ENCODE measurements at places on chromosomes 2 and 18.

GRCh38 chr18:62425465-62426190, 97.2 kb upstream of the ZCCHC2 start:
- peak; percentile 58 for DNase-seq

GRCh38 chr2:1748176-1748740, 3.9 kb upstream of the PXDN start:
- no peak for DNase-seq

GRCh38 chr2:147460155-147460554, 384.7 kb upstream of the ACVR2A start:
- no peak for DNase-seq

DNA sequence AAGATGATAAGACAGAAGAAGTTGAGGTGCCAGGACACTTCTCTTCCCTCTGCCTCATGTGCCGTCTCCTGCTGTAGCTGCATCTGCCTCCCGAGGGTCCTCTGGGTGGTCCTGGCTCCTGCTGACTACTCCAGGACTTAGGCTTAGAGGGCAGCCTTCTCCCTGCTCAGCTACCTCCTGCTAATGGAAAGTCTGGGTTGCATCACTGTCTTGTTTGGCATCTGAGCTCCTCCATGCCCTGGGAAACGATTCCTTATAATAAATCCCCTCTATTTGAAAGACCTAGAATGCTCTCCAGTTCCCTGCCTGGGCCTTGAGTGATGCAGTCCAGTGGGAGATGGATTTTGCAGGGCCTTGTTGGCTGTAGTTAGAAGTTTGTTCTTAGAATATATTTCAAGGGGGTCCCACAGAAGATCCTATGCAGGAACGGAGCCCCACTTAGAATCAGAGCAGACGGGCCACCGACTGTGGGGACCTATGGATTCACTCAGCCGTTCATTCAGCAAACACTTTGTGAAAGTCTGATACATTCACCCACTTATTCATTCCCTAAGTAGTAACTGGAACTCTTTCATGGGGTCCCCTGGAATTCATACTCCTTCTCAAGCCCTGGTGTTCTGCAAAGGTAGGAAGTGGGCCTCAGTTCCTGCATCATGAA, 269.8 kb upstream of the HDAC4 start:
- DNase-seq = no peak

DNA sequence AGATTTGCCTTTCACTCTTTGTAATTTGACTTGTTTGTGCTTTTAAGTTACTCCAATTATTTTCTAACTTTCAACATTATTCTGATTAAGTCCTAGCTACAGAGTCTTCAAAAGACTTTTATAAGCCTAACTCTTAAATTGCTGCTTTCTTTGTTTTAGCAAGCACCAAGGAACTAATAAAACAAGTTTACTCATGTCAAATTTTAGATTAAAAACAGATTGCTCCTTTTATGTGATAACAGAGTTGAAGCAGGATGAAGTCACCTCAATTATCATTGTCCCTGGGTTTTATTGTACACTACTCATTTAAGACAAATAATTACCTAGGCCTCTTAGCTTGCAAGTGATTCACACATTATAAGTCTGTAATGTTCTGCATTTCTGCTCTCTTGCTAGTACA, 678.4 kb downstream of the ERBB4 start:
- no peak for DNase-seq

GRCh38 chr2:108968619-108969018, 20.4 kb downstream of the EDAR start:
- no peak for DNase-seq

DNA sequence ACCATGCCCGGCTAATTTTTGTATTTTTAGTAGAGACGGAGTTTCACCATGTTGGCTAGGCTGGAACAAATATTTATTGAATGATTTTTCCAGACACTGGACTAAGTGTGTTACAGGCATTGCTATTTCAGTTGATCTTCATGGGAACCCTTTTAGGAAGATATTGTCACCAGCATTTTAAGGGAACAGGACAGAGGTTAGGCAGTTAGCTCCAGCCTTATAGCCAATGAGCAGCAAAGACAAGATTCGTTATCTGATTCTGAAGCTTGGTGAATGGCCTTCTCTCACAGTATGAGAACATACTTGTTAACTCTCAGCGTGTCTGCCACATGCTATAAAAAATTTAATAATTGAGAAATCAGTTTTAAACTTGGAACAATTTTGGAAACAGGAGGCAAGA, 73.4 kb downstream of the SOCS6 start:
- DNase-seq = no peak

DNA sequence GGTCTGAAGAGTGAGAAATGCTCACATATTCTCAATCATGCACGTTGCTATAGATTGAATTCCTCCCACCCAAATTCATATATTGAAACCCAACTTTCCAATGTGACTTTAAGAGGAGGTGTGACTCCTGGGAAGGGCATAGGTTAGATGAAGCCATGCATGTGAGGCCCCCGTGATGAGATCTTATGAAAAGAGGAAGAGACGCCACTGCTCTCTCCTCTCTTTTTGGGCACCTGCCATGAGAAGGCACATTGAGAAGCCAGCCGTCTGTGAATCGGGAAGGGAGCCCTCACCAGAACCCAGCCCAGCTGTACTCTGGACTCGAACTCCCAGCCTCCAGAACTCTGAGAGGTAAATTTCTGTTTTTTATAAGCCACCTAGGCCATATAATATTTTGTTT, 842.6 kb upstream of the SALL3 start:
- DNase-seq = no peak

GRCh38 chr18:73646196-73646595, 501.4 kb downstream of the FBXO15 start:
- DNase-seq = no peak

DNA sequence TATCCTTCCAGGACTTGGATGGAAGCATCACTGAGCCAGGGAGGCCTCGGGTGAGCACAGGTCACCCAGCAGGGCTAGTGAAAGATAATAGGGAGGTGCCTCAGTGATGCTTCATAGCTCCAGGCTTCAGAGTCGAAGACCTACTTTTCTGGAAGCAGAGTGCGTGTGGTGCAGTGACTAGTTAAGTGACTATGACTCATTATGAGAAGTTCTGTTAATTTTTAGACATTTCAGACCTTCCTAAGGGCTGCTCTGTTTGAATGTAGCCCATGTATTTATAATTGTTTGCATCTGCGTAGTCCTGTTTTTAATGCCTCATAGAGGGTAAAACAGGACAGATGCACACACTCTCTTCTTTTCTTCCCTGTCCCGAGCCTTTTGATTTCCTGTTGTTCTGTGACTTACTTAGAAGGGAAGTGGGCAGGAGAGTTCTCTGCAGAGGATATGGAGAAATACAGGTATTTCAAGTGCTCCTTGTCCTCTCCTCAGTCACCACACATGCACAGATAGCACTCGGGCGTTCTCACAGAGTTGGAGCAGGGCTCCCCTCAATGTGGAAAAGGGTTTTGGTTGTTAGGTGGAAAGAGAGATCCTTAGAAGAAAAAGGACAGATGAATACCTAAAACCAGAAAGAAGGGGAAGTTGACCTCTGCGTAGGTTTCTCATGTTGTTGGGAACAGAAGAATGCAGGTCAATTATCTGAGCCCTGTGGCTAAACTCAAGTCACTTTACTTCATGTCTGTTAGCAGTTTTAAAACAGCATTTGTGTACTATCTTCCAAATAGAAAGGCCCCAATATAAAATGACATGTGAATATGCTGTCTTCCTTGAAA, 34.7 kb downstream of the RALB start:
- DNase-seq = no peak

- no peak for DNase-seq
Measured at GRCh38 chr2:238663586-238663985, 184.3 kb upstream of the TWIST2 start.

GRCh38 chr2:44528595-44528994, 166.8 kb downstream of the CAMKMT start:
- DNase-seq = no peak

DNA sequence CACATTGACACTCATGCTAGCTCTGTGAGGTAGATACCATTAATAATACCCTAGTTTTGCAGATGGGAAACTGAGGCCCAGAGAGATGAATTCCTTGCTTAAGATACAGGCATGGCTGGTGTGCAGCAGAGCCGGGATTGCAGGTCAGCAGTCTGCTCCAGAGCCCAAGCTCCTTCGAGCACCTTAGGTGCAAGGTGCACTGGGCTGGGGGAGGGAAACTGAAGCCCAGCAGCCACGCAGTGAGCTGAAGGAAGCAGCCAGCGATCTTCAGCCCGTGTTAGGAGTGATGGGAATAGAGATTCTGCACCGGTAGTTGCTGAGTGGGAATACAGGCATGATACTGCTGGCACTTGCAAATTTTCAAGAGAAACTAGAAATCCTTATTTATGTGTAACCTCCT, 50.6 kb downstream of the TANC1 start:
- DNase-seq = no peak

DNA sequence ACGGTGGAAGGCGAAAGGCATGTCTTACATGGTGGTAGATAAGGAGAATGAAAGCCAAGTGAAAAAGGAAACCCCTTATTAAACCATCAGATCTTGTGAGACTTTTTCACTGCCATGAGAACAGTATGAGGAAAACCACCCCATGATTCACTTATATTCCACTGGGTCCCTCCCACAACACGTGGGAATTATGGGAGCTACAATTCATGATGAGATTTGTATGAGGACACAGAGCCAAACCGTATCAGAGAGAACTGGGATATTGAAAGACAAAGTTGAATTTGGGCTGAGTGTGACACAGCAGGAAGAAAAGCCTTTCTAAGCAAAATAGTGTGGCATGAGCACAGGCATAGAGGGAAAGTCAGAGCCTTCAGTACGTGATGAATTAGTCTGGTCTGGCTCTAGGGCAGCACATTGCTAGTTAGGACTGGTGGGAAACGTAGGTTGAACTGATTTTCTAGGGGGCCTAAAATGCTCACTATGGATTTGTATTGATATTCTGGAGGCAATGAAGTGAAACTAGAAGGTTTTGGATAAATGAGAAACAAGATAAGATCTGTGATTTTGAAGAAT, 84.8 kb upstream of the RND3 start:
- no peak for DNase-seq

DNA sequence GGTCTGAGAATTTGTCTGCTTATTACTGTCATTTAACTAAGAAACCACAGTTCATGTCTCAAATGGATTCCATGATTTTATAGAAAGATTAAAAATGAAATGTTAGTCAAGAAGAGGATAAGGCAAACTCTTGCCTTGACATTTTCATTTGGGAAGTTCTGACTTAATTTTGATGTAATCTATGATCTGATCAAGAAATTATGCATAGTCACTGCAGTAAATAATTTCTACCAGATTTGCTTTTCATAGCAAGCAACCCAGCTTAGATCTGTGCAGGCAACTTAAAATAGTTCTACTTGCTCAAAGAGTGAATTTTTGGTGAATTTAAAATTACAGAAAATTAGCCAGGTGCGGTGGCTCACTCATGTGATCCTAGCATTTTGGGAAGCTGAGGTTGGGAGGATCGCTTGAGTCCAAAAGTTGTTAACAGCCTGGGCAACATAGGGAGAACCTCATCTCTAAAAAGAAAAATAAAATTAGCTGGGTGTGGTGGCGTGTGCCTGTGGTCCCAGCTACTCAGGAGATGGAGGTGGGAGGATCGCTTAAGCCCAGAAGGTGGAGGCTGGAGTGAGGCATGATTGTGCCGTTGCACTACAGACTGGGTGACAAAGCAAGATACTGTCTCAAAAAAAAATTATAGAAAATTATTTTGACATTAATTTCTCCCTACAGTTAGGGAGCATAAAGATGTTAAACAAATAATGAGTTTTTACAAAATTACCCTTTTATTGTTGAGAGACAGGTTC, 158.7 kb upstream of the MYO3B start:
- no peak for DNase-seq

DNA sequence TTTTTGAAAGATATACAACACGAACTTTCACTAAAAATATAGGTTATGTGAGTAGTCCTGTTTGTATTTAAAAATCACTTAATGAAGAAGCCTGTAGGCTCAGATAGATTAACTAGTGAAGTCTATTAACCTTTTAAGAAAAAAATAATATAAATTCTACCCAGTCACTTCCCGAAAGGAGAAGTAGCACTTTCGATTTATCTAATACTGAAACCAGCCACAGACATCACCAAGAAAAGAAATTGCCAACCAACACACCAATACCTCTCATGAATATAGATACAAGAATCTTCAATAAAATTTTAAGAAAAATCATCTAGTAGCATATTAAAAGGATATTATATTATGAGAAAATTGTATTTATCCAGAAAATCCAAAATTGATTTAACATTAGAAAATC, 160.5 kb downstream of the GALNT13 start:
- DNase-seq = no peak

GRCh38 chr2:42844901-42845821, 52.8 kb upstream of the HAAO start:
- no peak for DNase-seq

DNA sequence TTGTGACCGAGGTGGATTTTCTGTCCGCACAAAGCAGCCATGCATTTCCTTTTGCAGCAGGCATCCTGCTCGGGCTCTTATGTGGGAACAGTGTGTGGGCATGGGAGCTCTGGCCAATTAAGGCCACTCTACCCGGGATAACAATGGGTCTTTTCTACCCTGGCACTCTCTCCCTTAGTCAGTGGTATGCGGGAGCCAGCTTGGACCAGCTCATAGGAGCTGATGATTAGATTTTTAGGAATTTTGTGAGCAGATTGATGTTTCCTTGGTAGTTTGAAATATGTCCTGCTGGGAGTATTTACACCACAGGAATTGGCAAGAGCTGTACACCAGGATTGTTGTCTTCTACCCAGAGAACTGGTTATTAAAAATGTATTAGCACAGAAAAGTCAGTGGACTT, 89.3 kb downstream of the SPP2 start:
- no peak for DNase-seq

DNA sequence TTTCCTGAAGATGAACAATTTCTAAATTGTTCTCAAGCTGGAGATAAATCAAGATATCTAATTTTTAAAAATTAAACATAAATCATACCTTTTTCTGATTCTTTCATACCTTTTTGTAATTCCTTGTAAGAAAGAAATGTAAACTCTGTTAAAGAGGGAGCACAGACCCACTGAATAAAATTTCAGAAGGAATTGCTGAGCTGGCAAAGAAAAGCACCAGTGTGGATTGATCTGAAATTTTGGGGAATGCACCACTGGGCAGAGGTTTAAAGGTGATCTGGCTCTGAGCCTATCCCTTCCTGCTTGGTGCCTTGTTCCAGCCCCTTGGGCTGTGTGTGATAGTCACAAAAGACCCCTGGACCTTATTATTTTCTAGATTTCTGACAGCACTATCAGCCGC, 118.3 kb upstream of the THSD7B start:
- DNase-seq = no peak

DNA sequence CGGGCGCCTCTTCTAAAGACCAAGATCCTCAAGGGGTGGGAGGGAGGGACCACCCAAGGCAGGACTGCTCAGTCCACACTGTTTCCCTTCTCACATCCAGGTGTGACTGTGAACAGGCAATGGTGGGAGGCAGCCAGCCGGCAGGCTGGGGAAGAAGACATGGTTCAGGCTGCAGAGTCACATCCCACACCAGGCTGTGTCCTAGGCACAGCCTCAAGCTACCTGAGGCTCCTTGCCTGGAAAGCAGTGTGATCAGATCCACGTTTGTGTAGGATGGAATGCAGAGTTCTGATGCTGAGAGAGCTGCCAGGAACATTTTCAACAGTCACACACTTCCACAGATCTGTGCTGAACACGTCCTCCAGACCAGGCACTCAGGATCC, 16.4 kb downstream of the SLC66A2 start:
- no peak for DNase-seq
